ENCODE measurements at places on chromosomes 13 and 19.

DNA sequence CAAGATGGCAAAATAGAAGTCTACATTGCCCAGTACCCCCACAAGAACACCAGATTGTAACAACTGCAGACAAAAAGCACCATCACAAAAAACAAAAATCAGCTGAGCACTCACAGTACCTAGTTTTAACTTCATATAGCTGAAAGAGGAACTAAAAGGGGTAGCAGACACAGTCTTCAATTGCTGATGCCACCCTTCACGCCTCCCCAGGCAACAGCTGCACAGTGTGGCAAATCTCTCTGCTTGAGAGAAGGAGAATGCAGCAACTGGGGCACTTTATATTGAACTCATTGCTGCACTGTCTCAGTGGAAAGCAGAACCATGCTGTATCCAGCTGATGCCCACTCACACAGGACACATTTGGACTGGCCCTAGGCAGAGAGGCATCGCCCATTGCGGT, 2714.5 kb upstream of the PCDH20 start:
- DNase-seq, result no peak

GRCh38 chr13:28000567-28000966, 12.1 kb upstream of the URAD start:
- no peak for DNase-seq

DNA sequence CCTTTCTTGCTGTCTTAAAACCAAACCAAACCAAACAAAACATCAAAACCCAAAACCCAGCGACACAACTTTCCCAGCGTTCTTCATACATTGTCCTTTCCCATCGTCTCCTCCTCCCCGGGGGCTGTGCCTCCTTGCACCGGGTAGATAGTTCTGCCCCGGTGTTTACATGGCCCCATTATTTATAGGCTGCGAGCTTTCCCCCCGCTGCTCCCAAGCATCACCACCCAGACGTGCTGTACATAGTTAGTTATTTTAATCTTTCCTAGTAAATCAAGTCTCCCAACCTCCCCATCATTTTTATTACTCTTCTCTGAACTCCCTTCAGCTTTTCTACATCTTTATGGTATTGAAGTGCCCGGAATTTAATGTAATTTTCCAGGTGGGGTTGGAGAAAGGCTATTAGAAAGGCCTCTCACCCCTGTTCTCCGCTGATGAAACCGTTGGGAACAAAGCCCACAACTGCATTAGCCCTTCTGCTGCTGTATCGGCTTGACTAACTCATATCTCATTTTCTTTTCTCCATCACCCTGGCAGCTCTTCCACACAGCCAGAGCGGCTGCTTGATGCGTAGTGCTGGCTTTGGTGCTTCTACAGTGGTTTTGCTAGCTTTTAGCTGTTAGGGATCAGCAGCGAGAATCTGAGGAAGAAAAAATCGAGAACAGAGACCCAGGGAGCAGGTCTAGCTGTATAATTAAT, 53.1 kb downstream of the FGF9 start:
- no peak for DNase-seq

- no peak for DNase-seq
Observed at GRCh38 chr19:49438261-49438660, 3.1 kb downstream of the SLC17A7 start.

GRCh38 chr13:93409816-93410215, 183.2 kb downstream of the GPC6 start:
- DNase-seq, result no peak

DNA sequence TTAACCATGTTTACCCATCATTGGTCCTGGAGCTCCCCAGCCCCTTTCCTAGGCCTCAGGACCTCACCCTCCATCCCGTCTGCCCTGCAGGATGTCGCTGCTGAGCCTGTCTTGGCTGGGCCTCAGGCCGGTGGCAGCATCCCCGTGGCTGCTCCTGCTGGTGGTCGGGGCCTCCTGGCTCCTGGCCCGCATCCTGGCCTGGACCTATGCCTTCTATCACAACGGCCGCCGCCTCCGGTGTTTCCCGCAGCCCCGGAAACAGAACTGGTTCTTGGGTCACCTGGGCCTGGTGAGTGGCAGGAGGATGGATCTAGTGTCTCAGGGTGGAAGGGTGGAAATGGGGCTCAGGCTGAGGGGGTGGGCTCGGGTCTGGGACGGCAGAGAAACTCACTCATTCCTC, 508 bp downstream of the CYP4F8 start:
- no peak for DNase-seq

DNA sequence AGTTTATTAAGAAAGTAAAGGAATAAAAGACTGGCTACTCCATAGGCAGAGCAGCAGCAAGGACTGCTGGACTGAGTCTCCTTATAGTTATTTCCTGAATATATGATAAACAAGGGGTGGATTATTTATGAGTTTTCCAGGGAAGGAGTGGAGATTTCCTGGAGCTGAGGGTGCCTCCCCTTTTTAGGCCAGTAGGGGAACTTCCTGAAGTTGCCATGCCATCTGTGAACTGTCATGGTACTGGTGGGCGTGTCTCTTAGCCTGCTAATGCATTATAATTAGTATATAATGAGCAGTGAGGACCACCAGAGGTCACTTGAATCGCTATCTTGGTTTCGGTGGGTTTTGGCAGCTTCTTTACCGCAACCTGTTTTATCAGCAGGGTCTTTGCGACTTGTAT, 13.5 kb downstream of the ZSCAN5A start:
- no peak for DNase-seq

DNA sequence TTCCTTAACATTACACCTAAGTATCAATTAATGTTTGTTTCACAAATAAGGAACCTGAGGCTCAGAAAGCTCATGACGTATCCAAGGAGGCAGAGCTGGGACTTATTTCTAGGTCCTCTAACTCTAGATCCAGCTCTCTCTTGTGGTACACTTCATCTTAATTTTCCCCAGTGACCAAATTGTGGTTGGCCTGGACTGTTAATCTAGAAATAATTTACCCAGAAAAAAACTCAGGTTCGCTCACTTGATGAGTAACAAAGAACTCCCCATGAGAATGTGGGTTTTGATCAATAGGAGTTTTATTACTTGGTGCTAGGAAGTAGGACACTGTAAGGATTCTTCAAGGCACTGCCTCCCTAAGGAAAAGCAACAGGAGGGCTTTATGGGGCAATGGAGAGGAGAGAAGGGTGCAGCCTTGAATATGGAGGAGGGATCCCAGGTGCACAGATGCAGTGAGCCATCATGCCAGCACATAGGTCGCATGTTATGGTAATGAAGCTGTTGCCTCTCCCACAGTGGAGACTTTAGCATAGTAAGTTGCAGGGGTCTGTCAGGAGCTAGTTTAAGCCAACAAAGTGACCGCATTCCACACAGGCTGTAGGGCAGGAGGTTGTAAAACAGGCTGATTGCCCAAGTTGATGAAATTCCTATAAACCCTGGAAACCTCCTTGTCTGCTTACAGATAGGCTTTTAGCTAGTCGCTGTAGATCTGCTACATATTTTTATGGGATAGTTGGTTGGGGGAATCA, 14.7 kb downstream of the RAP2A start:
- no peak for DNase-seq

- no peak for DNase-seq
Observed at GRCh38 chr13:35926859-35927530, 204.2 kb downstream of the DCLK1 start.

DNA sequence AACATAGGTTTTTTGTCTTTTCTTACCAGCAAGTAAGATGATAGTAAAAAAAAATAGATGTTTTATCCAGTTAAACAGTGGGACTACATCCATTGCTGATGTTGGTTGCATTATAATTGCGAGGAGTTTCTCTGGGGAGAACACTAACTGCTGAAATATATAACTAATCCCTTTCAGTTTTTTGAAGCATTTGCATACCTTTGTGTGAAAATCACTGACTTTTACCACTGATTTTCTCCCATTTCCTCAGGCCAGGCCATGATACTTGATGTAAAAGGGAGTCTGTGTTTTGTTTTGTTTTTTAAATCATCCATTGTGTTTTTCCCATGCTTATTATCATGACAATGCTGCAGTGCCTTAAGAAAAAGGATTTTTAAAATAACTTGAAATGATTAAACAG, 699.5 kb downstream of the PCDH9 start:
- DNase-seq, result no peak

All from Calu3 (cell line).